HepG2 (cell line): ENCODE measurements at places on chromosomes 13 and 19.

DNA sequence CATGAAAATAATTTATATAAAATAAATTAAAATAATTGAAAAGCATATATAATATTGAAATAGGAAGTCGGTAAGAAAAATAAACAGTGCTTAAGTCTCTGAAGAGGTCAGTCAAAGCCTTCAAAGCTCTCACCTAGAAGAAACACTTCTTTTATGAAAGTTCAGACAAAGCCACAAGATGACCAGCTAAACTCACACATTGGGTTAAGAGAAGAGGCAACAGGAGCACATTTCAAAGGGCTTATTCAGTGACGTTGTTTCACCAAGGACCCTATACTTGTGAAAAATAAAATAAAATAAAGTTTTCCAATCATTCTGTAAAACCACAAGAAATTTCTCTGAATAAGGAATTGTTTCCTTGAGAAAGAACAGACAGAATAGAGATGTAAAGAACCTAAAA lies 2.5 kb upstream of the ITM2B start:
- no peak for DNase-seq

DNA sequence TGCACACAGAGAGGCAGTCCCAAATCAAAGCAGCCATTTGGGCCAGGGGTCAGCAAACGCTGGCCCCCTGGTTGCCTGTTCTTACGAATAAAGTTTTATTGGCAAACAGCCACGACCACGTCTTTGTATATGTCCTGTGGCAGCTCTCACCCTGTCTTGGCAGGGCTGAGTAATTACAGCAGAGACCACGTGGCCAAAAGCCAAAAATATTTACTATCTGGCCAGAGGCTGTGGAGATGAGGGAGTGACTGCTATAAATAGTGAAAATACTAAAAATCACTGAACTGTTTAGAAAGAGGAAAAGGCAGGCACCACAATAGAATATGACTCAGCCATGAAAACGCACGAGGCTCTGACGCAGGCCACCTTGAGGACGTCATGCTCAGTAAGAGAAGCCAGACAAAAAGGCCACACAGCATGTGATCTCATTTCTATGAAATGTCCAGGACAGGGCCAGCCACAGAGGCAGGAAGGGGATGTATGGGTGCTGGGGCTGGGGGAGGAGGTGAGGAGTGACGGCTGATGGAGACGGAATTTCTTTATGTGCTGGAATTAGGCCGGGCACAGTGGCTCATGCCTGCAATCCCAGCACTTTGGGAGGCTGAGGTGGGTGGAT lies 29.4 kb downstream of the SMIM24 start:
- peak; percentile 39 for DNase-seq

DNA sequence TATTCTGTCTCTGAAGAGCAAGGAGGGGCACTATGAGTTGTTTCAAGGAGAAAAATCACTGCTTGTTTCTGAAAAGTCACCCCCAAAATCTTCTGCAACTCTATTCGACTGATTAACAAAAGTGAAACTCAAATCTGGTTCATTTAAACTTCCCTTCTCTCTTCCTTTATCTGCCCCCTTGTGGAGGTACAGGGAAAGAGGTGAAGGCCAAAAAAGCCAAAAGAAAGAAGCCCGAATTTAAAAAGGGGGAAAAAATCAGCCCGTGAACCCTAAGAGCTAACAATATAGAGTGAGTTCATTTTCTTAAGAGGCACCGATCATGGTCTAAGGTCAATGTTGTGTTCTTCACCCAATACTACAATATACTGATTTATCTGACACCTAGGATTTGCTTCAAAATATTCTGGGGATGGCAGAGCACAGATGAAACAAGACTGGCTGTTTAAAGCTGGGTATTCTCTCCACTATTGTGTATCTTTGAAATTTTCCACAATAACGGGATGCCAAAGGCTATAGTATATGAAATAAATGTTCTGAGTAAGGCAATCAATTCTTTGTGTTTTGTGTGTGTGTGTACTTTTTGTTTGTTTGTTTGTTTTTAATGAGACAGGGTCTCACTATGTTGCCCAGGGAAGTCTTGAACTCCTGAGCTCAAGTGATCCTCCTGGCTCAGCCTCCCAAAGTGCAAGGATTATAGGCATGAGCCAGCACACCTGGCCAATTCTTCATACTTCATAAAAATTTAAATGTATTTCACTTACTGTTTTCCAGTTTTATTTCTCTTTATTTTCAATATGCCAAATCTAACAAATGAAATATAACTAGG lies 55.0 kb upstream of the EEF1AKMT1 start:
- peak; percentile 38 for DNase-seq

DNA sequence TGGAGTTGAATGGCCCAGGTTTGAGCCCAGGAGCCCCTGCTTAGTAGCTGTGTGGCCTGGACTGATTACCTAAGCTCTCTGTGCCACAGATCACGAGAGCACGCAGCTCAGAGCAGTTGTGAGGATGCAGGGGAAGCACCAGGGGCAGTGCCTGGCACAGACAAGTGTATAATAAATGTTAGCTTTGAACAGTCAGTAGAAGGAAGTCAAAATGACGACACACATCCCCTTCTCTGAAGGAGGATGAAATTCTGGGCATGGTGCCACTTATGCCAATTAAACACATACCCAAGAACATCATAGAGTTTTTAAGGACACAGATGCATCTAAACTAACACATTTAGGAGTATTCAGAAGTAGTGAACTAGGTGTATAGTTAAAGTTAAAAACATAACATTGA lies 24.9 kb upstream of the SIGLEC11 start:
- no peak for DNase-seq

DNA sequence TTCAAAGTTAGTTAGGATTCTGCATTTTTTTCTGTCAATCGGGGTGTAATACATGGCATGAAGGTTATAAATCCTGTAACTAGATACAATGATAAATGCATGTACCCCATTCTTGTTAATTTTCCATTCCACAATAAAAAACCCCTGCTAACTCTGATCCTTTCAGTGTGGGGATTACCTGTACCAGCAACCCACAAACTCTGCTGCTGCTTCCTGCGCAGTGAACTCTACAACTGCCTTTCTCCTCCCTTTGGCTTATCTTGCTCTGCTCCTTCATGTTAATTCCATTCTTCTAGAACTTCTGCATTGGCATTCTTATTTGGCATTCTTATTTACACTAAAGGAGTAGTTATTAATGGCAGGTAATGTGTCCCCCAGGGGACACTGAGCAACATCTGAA lies 273.1 kb downstream of the KLF12 start:
- no peak for DNase-seq

DNA sequence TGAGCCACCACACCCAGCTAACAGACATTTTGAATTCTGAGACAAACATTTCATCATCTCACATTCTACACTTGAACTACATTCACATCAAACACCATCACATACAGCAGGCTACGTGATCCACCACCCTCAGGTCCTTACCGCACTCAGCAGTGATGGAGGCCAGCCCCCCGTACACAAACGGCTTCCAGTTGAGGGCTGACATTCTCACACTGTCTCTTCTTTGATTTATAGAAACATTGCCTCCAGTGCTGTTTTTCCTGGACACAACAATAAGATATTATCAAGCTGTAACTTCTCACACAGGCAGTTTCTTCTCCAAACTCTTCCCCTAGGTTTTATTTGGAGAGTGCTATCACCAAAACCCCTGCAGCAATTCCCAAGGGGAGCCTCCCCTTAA lies 7.0 kb downstream of the SLC25A30 start:
- DNase-seq = no peak

DNA sequence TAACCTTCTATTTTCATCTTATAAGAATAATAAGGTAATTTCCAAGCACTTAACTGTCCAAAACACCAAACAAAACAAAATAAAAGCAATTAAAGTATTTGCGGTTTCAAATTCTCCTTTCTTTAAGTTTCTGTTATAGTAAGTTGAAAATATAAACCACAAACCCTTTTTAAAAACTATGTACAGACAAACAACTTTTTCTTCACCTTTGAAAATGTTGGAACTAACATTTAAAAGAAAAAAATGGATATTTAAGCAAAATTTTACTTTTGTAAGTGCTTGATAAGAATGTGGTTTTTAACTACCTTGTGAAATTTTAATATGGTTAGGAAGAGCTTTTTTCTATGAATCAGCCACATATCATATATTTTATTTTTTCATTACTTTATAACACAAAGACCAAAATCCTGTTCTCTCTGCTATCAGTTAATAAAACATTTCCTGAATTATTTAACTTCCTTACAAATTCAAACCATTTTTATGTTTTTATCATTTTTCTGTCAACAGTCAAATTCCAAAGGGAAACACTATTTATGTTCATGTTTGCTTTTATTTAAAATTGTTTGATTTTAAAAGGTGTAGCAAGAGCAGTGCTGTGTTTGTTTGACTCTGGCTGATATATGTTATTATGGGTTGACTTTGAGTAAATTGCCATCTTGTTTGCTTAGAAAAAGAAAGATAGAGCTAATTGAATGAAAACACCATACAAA lies 554.1 kb upstream of the KLHL1 start:
- DNase-seq = no peak

DNA sequence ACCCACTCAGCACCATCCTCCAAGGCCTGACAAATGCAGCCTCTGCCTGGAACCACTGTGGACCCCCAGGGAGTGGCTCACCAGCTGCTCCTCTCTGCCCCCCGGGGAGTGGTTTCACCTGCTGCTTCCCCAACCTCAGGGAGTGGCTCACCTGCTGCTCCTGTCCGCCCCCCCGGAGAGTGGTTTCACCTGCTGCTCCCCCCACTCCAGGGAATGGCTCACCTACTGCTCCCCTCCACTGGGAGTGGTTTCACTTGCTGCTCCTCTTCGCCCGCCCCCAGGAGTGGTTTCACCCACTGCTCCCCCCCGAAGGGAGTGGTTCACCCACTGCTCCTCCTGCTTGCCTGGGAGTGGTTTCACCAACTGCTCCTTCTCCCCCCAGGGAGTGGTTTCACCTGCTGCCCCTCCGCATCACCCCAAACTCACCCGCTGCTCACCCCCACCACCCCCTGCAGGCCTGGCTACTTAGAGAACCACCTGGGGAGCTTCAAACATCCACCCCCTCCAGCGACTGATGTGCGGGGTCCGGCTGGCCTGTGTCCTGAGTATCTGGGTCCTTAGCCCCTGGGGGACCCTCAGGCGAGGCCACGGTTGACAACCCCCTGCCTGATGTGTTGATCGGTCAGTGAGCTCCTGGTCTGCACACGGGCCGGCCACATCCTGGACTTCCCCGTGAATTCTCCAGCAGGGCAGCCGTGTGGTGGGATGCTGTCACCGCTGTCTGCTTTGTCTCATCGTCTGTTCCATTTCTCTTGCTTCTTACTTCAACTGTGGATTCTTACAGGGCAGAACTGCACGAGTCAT lies 14.6 kb upstream of the TMEM255B start:
- no peak for DNase-seq

DNA sequence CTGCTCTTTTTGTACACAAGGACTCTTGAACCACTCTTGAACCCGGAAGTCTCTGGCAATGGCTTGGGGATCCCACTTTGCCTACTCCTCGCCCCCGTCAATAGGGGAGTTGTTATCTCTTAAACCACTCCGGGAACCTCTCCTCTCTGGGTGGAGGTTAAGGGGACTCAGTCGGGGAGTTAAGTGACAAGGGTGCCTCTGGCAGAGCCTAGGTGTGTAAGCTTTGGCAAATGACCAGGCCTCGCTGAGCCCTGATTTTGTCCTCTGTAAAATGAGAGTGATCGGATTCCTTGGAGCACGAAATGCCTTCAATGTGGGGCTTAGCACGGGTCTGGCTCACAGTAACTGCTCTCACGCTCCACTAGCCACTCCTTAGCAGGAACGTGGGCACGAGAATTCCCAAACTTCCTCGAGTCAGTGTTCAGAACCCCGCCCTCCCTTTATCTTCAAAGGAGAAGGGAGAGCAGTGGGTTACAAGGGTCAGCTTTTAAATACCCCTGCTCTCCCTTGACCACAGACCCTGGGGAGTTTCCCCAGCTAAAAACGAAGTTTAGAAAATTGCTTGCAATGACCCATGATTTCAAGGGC lies 193.3 kb downstream of the KATNAL1 start:
- peak; percentile 12 for DNase-seq

GRCh38 chr13:66171920-66172319 lies 1058.2 kb downstream of the PCDH9 start:
- DNase-seq = no peak

GRCh38 chr13:48923376-48923775 lies 52.3 kb upstream of the FNDC3A start:
- no peak for DNase-seq

DNA sequence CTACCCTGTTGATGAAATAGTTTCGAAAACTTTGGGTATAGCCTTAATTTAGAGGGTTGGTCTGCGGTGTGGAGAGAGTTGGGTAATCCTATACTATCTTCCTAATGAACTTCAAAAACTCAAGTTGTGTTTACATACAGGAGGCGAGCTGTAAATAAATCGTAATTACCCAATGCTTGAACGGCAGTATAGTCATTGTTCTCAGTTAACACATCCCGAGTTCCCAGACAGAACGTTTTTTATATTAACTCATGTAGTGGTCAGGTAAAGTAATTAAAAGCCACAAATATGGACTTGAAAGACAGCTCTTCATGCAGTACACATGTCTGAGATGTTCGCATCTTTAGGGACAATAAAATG lies 1.5 kb downstream of the PDS5B start:
- peak; percentile 9 for DNase-seq

GRCh38 chr13:97435794-97436193 lies 1.8 kb downstream of the RAP2A start:
- no peak for DNase-seq

DNA sequence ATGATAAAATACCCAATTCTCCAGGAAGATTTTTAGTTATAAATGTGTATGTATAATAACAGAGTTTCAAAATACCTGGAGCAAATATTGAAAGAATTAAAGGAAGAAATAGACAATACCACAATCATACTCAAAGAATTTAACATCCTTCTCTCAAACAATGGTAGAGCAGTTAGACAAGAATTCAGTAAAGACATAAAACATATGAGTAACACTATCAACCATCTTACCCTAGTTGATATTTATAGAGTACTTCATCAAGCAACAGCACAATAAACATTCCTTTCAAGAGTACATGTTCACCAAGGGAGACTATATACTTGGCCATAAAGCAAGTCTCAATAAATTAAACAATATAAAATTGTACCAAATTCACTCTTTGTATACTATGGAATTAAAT lies 108.4 kb downstream of the DLEU7 start:
- DNase-seq = no peak

- DNase-seq = peak; percentile 24
Measured at GRCh38 chr13:41782086-41782485, 178.8 kb downstream of the VWA8 start.

DNA sequence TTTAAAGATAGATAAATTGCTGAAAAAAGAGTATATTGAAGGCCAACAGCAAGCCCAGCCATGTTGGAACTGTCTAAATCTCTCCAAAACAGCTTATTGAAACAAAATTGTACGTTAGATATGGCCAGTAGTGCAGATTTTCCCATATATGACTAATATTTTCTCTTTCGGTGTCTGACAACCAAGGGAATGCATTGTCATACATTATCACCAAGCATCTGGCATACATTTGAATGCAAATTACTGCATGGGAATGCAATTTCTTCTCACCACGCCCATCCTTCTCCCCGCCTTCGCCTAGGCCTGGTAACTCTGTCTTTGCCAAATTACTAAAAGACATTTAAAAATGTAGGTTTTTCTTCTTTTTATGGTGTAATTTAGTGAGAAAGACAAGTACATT lies 32.5 kb upstream of the IRS2 start:
- no peak for DNase-seq

GRCh38 chr19:18167975-18168645 lies 5.5 kb upstream of the IFI30 start:
- DNase-seq = no peak

GRCh38 chr19:10114651-10115391 lies 3.3 kb downstream of the P2RY11 start:
- DNase-seq = no peak

- no peak for DNase-seq
Measured at GRCh38 chr13:46685006-46685730, 111.8 kb downstream of the ESD start.

GRCh38 chr19:49145573-49146407 lies 9.4 kb downstream of the HRC start:
- DNase-seq = peak; percentile 48

GRCh38 chr13:73336773-73337172 lies 278.0 kb downstream of the KLF5 start:
- peak; percentile 19 for DNase-seq
